Caki2 (cell line): ENCODE measurements at places on chromosomes 2 and 18.

- DNase-seq: no peak
These were observed 78.7 kb downstream of the RAB3GAP1 start for GRCh38 chr2:135130751-135131150.

- DNase-seq: no peak
These were observed 19.9 kb downstream of the TTC32 start for GRCh38 chr2:19881908-19882265.

DNA sequence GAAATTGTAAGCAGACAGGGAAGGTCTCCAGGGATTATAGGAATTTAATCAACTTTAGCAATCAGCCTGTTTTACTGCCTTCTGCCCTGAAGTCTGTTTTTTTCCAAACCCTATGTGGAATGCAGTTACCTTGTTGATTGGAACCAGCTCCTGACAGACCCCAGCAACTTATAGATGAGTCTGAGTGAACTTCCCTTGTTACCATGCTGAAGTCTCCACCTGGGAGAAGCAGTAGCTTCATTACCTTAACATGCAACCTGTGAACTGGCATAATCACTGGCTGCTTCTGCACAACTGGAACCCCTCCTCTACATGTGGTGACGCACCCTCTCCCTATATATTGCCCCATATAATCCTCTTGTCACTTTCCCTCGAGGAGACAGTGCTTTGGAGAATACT lies 226.3 kb upstream of the SPOPL start:
- DNase-seq: no peak

DNA sequence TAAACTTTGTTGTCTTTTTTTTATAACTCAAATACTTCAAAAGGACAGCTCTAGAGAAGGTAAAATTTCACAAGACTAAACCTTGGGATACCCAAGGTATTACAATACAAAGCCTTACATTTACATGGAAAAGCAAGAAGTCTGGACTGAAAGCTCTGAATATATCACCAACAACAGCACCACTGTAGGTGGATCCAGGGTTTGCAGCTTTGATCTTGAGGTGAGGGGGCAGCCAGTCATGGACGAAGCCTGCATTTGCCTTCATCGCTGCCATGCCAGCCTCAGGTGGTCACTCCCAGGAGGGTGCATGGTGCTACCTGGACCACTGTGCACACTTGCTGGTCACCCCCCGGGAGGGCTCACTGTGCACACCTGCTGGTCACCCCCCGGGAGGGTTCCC lies 36.6 kb downstream of the RBFA start:
- no peak for DNase-seq

DNA sequence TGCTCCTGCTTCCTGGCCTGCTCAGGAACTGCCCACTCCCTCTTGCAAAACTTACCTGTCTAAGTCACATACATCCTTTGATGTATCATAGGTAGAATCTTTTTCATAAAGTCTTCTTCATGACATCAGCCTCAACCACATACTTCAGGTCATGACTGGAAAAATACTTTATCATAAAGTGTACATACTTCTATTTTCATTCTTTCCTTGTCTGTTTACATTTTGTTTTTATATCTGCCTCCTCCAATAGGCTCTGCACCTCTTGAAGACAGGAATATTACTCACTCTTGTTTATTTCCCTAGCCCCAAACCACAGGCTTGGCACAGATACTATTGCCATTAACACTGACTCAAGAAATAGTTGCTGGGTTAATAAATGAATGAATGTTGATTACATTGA lies 43.6 kb upstream of the ZNF804A start:
- peak; percentile 5 for DNase-seq

DNA sequence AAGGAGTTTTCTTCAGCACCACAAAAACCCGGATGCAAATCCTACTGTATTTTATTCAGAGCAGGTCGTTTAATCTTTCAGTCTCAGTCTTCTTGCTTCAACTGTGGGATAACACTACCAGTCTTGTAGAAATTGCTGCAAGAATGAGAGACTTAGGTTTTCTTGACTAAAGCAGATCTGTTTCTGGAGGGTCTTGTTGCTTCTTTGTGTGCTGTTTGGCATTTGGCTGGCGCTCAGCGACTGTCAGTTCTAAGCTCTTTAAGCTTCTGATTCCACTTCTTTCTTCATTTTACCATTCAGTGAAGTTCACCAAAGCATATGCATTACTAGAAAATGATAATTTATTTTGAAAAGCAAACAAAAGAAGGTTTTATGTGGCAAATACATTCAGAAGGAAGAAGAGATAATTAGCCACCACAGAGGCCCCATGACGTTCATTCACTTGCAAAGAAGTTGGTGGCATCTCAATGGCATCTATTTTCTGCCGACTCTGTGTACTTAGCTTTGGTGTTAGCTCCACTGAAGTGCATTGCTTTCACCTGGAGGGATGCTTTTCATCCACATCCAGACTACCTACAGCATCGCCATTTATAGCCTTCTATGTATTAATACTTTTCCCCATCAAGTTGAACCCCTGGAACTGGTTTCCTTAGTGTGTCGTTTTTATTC lies 53.7 kb downstream of the TRIB2 start:
- no peak for DNase-seq

- DNase-seq: no peak
These were observed 1.0 kb downstream of the AGAP1 start for GRCh38 chr2:235494716-235495372.

GRCh38 chr2:126656431-126657147 lies 631 bp downstream of the GYPC start:
- DNase-seq: peak; percentile 47

DNA sequence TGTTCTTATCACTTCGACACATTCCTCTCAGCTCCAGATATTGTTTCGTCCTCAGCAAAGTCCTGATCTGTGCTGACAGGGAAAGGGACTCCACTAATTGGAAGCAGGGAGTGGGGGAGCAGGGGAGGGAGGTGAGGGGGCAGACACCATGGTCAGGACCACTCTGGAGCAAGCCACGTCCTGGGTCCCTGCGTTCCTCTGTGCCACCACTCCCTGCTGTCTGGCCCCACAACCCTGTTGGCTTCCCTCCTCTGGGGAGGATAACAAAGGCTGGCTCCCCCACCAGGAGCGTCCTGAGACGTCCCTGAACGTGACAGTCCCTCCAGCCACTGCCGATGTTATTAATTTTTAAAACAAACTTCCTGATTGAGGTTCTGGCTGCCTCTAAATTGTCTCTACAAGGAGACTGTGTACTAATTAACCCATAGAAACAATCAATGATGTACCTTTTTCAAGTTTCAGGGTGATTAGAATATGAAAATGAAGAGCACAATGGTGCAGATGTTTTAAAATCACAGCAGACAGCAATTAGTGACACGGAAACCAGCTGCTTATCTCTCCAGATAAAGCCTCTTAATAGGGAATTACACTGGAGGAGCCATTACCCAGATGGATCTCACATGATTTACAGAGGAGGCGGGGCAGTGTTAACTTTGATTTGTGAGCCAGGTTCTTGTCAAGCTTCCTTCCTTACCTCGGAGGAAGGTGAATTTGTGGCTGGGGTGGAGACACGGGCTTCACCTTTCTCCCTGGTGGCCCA lies 257.5 kb downstream of the SETBP1 start:
- DNase-seq: no peak
